ENCODE measurements at places on chromosomes 6 and 20.

DNA sequence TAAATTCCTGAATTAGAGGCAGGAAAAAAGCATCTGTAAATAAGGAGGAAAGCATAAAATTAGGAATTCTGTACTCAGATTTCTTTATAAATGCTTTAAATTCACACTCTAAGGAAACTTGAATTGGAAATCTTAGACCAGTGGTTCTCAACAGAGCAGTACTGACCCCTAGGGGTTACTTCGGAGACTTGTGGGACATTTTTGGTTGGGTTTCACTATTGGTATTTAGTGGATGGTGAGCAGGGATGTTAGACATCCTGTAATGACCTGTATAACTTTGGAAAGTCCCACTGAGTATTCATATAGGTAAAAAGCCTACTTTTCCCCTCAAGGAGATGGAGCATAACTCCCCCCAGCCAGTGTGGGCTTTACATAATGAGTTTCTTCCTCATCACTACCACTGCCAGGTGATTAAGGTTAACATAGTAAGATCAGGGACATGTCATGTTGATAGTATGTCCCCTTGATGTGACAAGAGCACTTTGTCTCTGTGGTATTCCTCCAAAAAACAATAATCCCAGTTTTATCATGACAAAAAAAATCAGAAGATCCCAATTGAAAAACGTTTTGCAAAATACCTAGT, 31.0 kb downstream of the GLO1 start:
- DNase-seq: peak; percentile 62

DNA sequence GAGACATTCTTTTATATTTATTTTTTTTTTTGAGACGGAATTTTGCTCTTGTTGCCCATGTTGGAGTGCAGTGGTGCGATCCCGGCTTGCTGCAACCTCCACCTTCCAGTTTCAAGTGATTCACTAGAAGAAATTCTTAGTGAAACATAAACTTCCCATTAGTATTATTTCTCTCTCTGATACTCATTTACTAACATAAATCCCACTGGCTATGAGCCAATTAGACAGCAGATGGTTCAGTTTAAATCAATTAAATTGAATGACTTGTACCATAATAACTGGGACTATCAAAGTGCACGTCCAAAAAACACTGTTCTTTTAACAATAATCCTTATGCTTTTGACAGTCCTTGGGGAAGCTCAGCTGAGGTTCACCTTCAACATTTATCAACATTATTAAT, 111.2 kb upstream of the PTCHD4 start:
- no peak for DNase-seq

- peak; percentile 56 for DNase-seq
Observed at GRCh38 chr6:44667668-44668390, 280.3 kb downstream of the CDC5L start.

DNA sequence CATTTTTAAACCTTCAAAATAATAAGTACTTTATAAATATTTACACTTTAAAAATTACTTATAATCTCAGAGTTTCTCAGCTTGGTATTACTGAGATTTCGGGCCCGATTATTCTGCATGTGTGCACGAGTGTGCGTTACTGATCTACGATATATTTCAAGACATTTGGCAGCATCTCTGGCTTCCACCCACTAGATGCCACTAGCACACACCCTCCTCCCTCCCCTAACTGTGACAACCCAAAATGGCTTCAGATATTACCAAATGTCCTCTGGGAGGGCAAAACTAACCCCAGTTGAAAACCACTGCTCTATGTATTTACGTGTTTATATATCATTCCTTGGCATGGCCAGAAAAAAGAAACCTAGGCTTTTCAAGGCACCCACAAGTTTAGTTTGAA, 95.9 kb downstream of the FYN start:
- DNase-seq: no peak

GRCh38 chr6:39035681-39036080, 12.9 kb upstream of the GLP1R start:
- no peak for DNase-seq

- peak; percentile 34 for DNase-seq
Observed at GRCh38 chr6:156687789-156688619, 89.2 kb upstream of the ARID1B start.

- DNase-seq: peak; percentile 38
Observed at GRCh38 chr20:7775072-7775471, 165.2 kb downstream of the HAO1 start.

GRCh38 chr20:23178806-23179205, 92.7 kb upstream of the CD93 start:
- DNase-seq: no peak

DNA sequence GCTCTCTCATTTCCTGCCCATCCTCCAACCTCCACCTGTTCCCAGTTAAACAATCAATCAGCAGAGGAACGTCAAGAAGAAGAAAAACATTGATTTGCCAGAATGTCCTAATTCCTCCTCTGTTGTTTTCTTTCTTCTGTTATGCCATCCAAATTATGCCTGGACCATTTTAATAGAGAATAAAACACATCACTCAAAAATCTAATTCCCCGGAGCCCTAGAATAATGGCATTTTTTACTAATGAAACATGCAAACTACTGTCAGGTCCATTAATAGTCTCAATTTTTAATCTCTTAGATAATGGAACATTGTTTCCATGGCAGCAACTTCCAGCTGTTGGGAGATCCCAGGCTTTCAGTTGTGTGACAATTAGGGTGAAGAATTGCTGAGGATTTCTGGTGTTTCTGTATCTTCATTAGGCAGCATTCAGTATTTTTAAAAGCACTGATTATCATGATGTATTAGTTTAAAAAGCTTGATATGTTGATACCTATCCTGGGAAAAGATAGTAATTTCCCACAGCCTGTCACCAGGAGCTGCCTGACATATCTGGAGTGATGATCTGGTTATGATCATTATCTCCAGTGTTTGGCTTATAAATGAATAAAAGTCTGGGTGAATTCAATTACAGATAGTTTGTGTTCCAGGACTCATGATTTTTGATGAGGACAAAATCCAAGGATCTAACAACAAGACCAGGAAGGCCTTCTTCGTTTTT, 209.8 kb downstream of the TPBG start:
- no peak for DNase-seq
